ENCODE measurements at places on chromosomes 13 and 19.
A peak's percentile ranks its signal among the peaks of the same experiment; 100 is the strongest.

DNA sequence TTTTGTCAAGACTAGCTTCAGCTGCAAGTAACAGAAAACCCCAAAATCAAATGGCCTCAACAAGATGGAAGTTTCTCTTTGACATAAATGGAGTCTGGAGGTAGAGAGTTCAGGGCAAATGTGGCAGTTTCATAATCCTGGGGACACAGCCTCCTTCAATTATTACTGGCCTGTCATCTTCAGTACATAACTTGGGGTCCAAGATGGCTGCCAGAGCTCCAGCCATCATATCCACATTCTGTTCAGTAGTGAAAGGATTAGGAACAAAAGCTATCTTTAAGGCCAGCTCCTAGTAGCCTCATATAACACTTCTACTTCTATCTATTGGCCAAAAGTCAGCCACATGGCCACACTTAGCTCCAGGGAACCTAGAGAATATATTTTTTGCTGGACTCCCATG lies 15.0 kb upstream of the IGSF23 start:
- no peak for DNase-seq

GRCh38 chr19:33705860-33706259 lies 84.1 kb downstream of the CHST8 start:
- DNase-seq = no peak

DNA sequence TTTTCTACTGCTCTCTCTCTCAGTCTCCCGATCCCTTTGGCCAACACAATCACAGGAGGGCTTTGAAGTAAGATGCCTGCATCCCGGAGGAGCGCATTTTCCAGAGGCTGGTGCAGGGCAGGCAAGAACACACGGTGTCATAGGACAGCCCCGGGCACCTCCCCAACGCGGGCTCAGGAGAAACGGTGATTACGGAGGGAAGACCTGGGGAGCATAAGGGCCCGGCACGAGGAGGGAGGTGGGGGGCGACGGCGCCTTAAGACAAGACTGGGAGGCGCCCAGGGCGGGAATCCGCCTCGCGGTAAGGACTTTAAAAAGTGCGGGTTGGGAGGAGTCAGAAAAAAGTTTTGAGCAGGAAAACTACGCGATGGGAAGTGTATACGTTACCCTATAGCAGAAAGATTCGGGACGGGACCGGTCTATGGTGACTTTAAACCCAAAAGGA lies 18.7 kb upstream of the ZNF888 start:
- DNase-seq = peak; percentile 72

GRCh38 chr19:35868823-35869326 lies 501 bp downstream of the APLP1 start:
- no peak for DNase-seq

DNA sequence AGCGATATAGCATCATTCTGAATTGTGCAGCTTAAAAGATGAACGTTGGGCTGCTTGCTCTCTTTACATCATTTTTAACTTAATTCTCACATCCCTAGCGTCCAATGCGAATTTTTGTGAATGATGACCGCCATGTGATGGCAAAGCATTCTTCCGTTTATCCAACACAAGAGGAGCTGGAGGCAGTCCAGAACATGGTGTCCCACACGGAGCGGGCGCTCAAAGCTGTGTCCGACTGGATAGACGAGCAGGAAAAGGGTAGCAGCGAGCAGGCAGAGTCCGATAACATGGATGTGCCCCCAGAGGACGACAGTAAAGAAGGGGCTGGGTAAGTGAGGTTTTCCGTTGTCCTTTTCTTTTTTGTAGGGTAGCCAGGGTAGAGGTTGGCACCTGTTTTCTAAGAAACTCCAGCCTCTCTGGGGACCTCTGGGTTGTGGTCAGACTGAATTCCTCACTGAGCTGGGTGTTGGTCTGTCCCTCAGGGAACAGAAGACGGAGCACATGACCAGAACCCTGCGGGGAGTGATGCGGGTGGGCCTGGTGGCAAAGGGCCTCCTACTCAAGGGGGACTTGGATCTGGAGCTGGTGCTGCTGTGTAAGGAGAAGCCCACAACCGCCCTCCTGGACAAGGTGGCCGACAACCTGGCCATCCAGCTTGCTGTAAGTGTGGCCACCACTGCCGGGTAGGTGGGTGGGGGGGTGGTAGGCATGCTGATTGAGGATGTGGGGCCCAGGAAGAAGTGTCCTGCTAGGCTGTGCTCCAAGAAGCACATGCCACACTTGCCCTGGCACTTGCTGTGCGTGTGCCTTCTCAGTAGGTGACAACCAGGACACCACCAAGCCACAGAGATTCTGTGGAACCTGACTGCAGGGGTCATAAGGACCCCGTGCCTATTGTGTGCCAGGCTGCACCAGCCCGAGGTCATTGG lies 17.0 kb downstream of the ILF3 start:
- no peak for DNase-seq

- DNase-seq = no peak
Observed at GRCh38 chr19:57010541-57010940, 109.2 kb upstream of the USP29 start.

GRCh38 chr13:94712812-94713560 lies 641 bp upstream of the SOX21 start:
- no peak for DNase-seq

DNA sequence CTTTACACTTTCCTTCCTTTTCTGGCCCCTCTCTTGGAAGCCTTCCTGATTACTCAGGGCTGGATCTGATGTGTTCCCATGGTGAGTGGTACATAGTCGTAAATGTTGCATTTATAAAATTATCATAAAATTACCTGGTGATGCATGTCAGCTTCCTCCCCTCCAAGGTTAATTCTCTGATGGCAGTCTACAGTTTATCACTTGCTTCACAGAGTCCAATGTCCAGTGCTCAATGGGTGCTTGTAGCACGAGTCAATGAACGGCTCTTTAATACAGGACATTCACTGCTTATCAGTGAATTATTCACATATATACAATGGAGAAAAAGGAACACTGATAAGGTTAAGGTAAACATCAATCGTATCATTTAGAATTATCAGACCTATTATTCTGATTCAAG lies 27.0 kb upstream of the OXGR1 start:
- DNase-seq = no peak

GRCh38 chr13:40058757-40059236 lies 403.3 kb downstream of the COG6 start:
- DNase-seq = no peak

- no peak for DNase-seq
Observed at GRCh38 chr19:49937750-49938381, 8.6 kb upstream of the NUP62 start.

DNA sequence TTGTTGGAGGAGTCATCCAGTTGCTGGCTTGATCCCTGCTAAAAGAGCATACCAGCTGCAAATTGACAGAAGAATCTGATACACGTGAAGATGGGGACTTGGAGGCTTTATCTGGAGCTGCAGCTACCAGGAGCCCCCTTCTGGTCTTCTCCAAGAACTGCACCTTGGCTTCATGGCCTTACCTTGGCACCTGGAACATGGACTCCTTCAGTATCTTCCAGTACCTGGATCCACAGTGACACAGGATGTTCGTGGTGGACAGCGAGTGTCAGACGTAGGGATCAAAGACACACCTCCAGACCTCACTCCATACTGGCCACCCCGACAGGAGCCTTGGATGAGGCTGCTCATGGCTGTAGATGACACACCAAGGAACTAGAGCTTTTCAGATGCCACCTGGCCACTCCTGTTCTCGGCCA lies 9.9 kb upstream of the ACSBG2 start:
- peak; percentile 80 for DNase-seq

DNA sequence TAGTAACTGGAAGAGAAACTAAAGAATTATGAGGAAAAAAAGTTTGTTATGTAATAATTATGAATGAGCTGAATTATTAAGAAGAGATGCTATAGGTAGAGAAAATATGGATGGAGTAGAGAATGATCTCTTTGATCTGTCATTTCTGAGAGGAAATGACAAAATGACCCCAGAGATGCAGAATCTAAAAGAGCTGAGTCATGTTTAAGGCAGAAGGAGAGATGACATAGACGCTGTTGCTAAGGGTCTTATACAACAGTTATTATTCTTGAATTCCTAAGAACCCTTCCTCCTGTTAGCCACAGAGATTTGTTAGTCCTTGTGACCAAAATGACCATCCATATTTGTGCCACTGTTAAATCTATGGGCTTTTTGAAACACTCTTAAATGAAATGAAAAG lies 58.3 kb upstream of the FREM2 start:
- DNase-seq = no peak

DNA sequence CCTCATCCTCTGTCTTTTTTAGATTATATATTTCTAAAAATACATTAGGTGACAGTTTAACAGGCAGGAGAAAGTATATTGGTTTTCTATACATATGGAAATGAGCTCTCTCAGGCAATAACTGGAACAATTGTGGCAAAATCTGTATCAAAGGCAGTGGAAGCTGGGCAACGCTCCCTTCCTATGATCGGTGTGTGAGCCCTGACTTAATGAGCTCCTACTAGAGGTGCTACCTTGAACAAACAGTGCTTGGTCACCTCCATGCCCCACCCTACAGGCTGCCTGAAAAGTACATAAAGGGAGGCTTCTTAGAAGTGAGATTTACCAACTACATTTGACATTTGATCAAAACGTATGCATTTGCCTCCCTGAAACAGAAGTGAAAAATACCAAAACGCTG lies 185.3 kb downstream of the EFNB2 start:
- DNase-seq = no peak

- DNase-seq = no peak
Observed at GRCh38 chr19:17262557-17262956, 2.0 kb downstream of the USHBP1 start.

DNA sequence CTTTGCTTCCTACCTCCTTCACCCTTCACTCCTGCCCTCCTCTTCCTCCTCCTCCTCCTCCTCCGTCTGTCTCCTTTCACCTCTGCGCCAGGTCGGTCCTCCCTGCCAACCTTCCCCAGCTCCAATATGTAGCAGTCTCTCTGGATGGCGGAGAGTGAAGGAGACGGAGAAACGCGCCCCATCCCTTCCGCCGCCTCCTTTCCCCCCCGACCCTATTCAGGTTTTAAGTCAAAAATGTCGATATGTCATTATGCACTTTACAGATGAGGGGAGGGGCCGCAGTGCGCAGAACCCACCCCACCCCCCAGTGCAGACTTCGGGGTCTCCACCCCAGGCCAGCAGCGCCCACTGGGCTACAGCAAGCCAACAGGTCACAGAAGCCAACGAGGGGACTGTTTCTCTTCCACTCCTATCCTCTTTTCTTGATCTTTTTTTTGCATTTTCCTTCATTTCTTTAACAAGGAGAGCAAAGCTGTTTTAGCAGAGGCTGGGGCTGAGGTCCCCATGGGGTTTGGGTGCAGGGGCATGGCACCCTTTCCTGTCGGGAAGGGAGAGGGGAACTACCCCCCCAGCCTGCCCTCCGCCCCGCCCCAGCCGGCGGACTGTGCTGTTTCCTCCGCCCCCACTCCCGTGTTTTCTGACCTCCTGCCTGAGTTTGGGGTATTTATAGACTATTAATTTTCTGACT lies 9.2 kb downstream of the MIDN start:
- no peak for DNase-seq

DNA sequence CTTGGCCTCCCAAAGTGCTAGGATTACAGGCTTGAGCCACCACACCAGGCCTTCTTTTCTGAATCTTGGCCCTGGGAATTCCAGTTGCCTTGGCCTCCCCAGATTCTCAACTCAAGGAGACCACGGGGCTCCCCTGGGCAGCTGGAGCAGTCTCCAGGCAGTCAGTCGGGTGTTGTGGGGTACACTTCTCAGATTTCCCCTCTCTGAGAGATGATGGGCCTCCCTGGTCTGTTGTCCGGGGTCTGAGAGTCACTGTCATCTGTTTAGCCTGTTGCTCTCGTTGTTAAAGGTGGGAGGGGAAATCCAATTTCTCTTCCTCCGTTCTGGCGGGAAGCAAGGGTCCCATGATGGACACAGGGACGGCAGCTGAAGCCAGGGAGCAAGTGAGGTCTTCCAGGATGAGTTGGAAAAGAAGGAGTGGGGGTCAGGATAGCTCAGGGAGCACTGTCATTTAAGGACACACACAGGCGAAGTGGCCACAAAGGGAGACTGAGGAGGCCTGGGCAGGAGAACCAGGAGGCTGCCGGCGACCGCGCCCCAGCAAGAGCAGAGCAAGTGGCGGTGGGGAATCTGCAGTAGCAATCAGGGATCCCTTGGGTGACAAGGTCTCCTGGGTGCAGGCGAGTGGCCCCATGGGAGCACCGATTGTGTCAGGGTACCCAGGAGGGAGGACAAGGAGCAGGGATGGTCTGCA lies 15.7 kb downstream of the WTIP start:
- DNase-seq = no peak

DNA sequence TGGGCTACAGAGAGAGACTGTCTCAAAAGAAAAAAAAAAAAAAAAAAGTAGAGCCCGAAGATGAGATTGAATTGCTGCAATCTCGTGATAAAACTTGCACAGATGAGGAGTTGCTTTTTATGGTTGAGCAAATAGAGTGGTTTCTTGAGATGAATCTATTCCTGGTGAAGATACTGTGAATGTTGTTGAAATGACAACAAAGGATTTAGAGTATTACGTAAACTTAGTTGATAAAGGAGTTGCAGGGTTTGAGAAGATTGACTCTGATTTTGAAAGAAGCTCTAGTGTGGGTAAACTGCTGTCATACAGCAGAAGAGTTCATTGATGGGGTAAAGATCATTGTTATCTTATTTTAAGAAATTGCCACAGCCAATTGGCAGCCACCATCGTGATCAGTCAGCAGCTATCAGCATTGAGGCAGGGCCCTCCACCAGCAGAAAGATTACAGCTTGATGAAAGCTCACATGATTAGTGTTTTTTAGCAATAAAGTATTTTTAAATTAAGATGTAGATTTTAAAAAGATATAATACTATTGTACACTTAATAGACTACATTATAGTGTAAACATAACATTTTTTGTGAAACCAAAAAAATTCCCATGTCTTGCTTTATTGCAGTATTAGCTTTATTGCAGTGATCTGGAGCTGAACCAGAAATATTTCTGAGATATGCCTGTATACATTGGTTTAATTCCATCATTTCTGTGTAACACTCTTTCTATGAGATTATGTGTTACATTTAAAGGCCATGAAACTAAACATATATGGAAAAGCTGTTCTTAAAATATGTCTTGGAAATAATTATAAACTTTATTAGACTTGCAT lies 43.1 kb downstream of the ZMYM2 start:
- DNase-seq = no peak

- no peak for DNase-seq
Observed at GRCh38 chr19:50434525-50434924, 1.8 kb downstream of the MYBPC2 start.

- no peak for DNase-seq
Observed at GRCh38 chr19:769616-770015, 18.7 kb downstream of the MISP start.

GRCh38 chr19:17005000-17005399 lies 21.6 kb downstream of the CPAMD8 start:
- no peak for DNase-seq
